ENCODE measurements at places on chromosomes 3 and 15. TPM values are rescaled to one million over a fixed set of nuclear protein-coding genes. Genes with fewer than 3 reads are reported as not detected.

- H3K27ac ChIP-seq, result no peak overlapping the region
- H3K4me3 ChIP-seq, result no peak overlapping the region
- DNase-seq, result no peak
- no peaks in the 10 kb centered on the region for H3K4me1 ChIP-seq
Observed at GRCh38 chr3:153442799-153443487, 280.9 kb downstream of the RAP2B start.

DNA sequence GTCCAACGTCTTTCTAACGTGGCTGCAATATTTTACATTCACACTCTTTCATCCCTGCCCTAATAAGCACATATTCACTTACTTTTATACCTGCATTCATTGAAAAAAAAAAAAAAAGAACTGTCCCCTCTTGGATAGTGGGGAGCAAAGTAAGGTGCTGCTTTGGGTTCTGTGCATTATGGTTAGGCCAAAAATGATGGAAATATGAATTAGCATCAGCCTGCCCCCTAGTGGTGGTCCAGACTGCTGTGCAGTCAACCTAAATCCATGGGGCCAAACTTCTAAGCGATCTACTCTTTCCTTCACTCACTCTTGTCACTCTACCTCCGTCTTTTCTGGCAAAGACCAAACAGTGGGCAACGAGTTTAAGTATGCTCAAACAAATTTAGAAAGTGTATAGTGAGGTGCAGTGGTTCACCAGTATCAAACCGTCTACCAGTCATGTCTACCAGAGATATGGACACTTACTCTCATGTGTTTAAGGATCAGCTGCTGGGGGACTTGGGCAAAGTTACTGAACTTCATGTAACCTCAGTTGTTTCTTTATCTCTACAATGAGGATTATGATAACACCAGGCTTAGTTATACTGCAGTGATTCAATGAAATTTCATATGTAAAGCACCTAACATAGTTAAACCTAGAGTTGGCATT, 61.5 kb upstream of the GRM7 start:
- H3K27me3 ChIP-seq, result no peaks in the 10 kb centered on the region
- no peaks in the 10 kb centered on the region for H3K4me1 ChIP-seq
- H3K36me3 ChIP-seq, result no peaks in the 10 kb centered on the region
- H3K4me3 ChIP-seq, result no peak overlapping the region
- no peak for DNase-seq

GRCh38 chr3:9141928-9142289, 107.5 kb downstream of the SRGAP3 start:
- H3K4me1 ChIP-seq, result peaks cover 16% of the 10 kb centered on the region
- H3K4me3 ChIP-seq, result peak overlapping the region; percentile 26
- no peaks in the 10 kb centered on the region for H3K36me3 ChIP-seq

- no peaks in the 10 kb centered on the region for H3K27me3 ChIP-seq
- peaks cover 10% of the 10 kb centered on the region for H3K4me1 ChIP-seq
- DNase-seq, result no peak
- H3K36me3 ChIP-seq, result peaks cover 7% of the 10 kb centered on the region
- no peak overlapping the region for H3K27ac ChIP-seq
Observed at GRCh38 chr3:99836681-99837080, 19.0 kb downstream of the CMSS1 start.

- H3K4me1 ChIP-seq, result peaks cover 17% of the 10 kb centered on the region
- H3K4me3 ChIP-seq, result no peak overlapping the region
- no peak for DNase-seq
- no peak overlapping the region for H3K27ac ChIP-seq
- no peaks in the 10 kb centered on the region for H3K27me3 ChIP-seq
- no peaks in the 10 kb centered on the region for H3K36me3 ChIP-seq
Observed at GRCh38 chr3:159821110-159821509, 167.5 kb upstream of the IL12A start.

DNA sequence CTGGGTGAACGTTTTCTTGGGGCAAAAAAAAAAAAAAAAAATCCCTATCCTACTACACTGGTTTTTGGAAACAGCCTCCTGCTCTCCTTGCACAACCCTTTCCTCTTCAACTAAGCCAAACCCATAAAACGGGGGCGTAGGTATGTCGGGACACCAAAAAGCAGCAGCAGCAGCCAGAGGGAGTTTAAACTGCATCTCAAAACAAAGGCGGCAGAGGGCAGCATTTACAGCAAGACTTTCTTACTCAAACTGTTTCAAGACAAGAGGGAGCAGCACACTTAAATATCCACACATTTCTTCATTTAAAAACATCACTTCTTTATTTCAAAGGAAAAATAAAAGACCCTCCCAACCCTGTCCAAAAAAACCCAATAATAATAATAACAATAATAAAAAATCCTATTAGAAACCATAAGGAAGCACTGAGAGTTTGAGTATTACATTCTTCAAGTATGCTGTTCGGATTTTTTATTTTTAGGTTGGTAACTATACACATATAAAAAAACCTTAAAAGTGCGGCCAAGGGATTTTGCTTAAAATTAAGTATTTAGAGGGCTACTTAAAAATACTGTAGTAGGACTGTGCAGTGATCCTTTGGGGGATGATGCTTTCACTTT, 43.9 kb upstream of the PLXND1 start:
- H3K36me3 ChIP-seq, result no peaks in the 10 kb centered on the region
- H3K4me1 ChIP-seq, result peaks cover 44% of the 10 kb centered on the region
- no peak overlapping the region for H3K27ac ChIP-seq
- peak; percentile 72 for DNase-seq

CCDC80 gene
- 31.8 TPM for total RNA-seq

FEZF2 gene
- not detected for total RNA-seq

ITIH1 gene
- total RNA-seq, result not detected

SERINC4 gene
- total RNA-seq, result 0.20 TPM

ATP8B4 gene
- 2.2 TPM for total RNA-seq

Data from psoas muscle (tissue), 8 donors.